ENCODE measurements at places on chromosomes 3 and 15.

DNA sequence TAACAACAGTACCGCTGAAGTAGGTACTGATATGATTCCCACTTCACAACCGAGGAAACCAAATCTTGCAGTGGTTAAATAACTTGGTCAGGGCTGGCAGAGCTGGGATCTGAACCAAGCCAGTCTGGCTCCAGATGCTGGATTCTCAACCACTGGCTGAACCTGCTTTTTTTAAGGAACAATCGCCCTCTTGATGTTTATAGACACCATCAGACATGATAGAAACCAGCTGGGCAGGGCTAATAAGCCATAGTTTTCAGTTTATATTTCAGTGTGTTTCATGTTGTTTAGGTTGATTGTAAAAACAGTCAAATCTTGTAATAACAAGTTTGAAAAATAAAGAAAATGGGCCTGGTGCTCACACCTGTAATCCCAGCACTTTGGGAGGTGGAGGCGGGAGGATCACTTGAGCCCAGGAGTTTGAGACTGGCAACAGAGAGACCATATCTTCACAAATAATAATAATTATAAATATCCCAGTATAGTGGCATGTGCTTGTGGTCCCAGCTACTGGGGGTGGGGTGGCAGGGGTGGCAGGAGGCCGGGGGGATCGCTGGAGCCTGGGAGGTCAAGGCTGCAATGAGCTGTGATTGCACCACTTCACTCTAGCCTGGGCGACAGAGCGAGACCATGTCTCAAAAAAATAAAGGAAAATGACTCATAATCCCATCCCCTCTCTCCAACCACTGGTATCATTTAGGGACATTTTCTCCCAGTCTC lies 36.7 kb downstream of the XYLB start:
- no peak for DNase-seq

- DNase-seq: no peak
Observed at GRCh38 chr3:43796041-43796596, 105.4 kb downstream of the ABHD5 start.

DNA sequence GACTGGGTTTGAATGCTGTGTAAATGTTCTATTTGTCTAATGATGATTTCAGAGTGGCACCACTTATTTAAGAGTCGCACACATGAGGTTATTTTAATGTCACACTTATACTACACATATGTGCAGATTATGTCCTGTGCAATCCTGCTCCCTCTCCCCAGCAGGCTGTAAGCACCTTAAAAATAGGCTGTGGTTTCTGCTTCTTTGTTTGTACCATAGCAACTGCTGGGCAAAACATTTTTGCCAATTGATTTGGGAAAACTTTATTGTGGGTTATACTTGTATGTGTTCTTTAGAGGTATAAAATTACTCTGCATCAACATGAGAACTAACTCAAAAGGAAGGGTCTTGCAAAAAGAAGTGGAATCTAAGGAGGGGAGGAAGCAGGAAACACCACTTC lies 318.5 kb downstream of the NTRK3 start:
- DNase-seq: no peak

GRCh38 chr15:87038404-87038803 lies 958.7 kb downstream of the AGBL1 start:
- no peak for DNase-seq

- DNase-seq: no peak
Observed at GRCh38 chr3:75015280-75015679, 400.8 kb upstream of the CNTN3 start.

GRCh38 chr3:182508919-182509711 lies 284.2 kb upstream of the ATP11B start:
- peak; percentile 5 for DNase-seq

DNA sequence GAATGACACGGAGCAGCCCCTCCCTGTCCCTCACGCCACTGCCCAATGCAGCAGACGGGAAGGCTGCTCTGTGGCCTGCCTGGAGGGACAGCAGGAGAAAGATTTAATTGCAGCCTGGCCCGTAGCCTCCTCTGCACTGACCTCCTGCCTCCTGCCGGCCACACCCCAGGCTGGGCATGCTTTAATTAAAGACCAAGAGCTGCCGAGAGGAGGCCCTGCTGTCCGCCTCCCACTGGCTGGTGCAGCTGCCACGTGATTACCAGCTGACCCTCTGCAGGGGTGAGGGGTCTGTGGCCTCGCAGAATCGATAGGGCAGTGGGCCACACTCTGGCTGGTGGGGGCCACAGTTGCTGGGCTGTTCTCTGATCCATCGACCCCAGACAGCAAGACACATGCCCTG lies 100.2 kb upstream of the PRR23E start:
- no peak for DNase-seq

DNA sequence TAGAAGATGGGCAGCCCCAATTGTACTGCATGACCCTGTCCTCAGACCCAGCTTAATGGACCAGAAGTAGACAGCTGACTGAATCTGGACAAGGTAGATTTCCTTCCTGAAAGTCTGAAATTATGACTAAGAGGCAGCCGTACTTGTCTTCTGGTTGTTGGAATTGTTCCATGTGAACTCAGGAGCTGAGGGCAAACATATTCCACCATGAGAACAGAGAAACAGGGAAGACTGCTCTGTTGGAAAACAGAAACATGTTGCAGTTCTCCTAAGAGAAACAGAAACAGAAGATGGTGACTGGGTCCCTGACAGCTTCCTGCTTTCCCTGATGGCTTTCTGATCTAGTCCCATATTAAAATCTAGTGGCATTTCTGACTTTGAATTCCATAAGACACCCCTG lies 24.1 kb downstream of the POPDC2 start:
- no peak for DNase-seq

DNA sequence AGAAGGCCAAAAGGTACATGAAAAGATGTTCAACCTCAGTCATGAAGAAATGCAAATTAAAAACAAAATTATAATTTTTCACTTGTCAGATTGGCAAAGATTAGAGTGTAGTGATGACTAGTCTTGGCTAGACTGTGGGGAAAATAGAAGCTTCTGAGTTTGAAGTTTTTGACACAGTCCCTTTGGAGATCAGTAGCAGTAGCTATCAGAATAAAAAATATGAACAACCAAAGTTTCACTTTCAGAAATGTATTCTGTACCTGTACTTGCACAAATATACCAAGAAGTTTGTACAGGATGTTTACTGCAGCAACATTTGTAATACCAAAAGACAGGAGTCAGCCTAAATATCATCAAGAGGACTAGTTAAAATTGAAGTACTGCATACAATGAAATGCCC lies 14.1 kb downstream of the ATP2C1 start:
- no peak for DNase-seq

DNA sequence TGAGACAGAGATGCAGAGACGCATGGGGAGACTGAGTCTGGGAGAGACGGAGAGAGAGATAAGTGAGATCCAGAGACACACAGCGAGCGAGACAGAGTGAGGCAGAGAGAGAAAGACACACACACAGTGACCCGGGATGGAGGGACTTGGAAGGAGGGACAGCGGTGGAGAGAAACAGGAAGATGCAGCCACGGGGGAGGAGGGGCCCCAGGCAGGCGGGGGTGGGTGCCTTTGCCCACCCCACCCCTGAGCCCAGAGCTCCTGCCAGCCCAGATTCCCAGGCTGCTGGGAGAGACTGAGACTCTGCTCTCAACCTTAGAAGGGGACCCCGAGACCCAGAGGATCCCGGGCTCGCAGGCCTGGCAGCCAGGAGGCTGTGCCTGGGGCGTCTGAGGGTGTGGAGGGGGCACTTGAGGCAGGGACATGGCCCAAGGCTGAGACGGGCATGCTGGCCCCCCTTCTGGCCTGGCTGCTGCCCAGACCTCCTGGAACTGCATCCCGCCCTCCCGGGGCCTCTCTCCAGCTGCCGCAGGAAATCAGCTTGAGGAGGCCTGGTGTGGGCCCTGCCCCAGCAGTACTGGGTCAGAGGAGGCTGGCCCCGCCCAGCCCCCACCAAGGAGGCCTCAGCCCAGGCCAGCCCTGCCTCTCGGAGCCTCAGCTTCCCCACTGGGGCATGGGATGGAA lies 18.1 kb downstream of the H1-8 start:
- DNase-seq: no peak

GRCh38 chr3:165505657-165506056 lies 309.5 kb upstream of the SLITRK3 start:
- no peak for DNase-seq

GRCh38 chr15:87826119-87826747 lies 430.3 kb downstream of the NTRK3 start:
- DNase-seq: no peak

- DNase-seq: no peak
Observed at GRCh38 chr15:77013776-77014131, 18.8 kb downstream of the PSTPIP1 start.

GRCh38 chr3:26291840-26292239 lies 330.7 kb upstream of the LRRC3B start:
- no peak for DNase-seq

GRCh38 chr3:25618028-25618427 lies 46.7 kb downstream of the TOP2B start:
- no peak for DNase-seq

GRCh38 chr3:178002113-178002512 lies 534.1 kb upstream of the KCNMB2 start:
- DNase-seq: no peak

GRCh38 chr15:47470983-47471382 lies 246.3 kb upstream of the SEMA6D start:
- DNase-seq: no peak

GRCh38 chr3:162517110-162517509 lies 1020.5 kb downstream of the OTOL1 start:
- DNase-seq: no peak

GRCh38 chr3:48798998-48799397 lies 48.7 kb downstream of the PRKAR2A start:
- DNase-seq: no peak

- DNase-seq: no peak
Observed at GRCh38 chr3:101954936-101955335, 105.6 kb downstream of the NFKBIZ start.

GRCh38 chr15:41309226-41309905 lies 23.0 kb downstream of the OIP5 start:
- DNase-seq: no peak

GRCh38 chr3:14719006-14719405 lies 44.1 kb downstream of the C3orf20 start:
- DNase-seq: no peak

GRCh38 chr3:128501431-128501830 lies 8.4 kb upstream of the GATA2 start:
- DNase-seq: no peak

GRCh38 chr15:68431037-68431791 lies 749 bp downstream of the ITGA11 start:
- DNase-seq: no peak

- no peak for DNase-seq
Observed at GRCh38 chr3:108420926-108421325, 89.5 kb downstream of the MYH15 start.

DNA sequence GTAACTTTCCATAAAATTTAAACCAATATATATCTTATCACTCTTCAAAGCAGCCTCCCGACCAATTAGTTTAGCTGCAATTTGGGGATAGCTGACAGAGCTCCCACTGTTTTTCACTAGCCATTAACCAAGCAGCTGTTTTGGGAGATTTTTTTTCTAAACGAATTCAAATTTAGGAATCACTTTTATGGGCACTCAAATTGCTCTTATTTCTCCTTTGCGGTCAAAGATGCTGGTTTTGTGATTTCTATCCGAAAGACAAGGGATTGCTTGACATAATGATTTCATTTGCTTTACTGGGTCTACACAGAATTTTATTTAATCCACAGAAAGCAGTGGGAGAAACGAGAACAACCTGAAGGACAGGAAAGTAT lies 505.7 kb upstream of the IL12A start:
- DNase-seq: no peak

DNA sequence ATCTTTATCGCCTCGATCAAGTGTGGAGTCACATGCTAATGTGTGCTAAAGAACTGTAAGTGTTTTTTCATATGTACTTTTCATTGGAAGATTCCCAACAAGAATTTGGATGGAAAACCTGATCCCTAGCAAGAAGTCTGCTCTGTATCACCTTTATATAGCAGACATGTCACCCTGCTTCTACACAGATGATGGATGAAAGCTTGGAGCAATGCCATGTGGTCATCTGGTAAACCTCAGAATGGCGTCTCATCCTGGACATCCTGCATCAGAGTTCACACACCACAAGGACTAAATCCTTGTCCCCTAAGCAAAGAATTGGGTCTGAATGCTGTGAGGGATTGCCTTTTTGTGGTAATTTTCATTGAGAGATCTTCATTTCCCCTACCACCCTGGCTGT lies 42.1 kb upstream of the CTDSPL start:
- DNase-seq: no peak

DNA sequence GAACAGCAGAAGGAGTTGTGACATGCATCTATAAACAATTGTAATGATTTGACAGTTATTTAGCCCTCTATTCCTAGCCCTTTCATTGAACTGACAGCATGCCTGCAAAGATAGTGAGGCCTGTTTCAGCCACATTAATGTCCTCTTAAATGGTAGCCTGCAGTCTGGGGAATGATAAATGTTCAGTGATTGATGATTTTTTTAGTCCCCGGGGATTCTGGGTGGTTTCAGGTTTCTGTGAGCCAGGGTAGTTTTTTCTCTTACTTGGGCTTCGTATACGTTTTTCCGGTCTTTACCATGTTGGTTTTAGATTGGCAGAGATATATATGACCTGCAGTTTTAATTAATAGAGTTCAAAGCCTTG lies 172.0 kb downstream of the TCF12 start:
- no peak for DNase-seq

- no peak for DNase-seq
Observed at GRCh38 chr15:44144184-44144583, 50.9 kb downstream of the FRMD5 start.

DNA sequence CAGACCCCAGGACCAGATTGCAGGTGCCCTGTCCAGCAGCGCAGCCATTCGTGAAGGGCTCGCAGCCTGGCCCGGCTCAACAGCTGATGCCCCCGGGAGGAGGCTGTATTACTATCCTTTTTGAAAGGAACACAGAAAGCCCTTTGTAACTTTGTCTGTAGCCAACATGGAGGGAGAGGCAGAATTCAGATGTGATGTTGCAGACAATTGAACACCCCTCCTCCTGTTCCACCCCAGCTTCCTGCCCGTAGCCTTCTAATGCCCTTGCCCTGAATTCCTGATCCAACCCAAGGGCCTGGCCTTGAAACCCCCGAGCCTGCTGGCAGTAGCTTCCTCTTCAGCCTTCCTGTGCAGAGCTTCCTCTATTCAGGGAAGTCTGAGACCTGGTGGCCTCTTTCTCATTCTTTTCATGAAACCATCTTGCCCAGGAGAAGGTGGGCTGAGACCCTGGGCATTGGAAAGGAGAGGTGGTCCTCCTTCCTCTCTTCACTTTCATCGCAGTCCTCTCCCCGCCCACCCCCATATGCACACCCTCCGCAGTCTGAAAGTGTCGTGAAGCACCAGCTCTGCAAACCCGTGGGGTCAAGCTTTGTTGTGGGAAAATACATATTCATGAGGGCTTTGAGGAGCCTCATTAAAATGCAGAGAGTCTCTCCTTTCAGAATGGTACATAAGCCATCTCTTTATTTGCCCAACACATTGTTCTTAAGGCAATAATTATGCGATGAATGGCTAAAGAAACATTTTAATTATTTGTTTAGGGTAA lies 109.2 kb downstream of the APBA2 start:
- no peak for DNase-seq

- DNase-seq: no peak
Observed at GRCh38 chr3:47949979-47950378, 66.2 kb downstream of the MAP4 start.
